ENCODE measurements at places on chromosomes 4 and X.

DNA sequence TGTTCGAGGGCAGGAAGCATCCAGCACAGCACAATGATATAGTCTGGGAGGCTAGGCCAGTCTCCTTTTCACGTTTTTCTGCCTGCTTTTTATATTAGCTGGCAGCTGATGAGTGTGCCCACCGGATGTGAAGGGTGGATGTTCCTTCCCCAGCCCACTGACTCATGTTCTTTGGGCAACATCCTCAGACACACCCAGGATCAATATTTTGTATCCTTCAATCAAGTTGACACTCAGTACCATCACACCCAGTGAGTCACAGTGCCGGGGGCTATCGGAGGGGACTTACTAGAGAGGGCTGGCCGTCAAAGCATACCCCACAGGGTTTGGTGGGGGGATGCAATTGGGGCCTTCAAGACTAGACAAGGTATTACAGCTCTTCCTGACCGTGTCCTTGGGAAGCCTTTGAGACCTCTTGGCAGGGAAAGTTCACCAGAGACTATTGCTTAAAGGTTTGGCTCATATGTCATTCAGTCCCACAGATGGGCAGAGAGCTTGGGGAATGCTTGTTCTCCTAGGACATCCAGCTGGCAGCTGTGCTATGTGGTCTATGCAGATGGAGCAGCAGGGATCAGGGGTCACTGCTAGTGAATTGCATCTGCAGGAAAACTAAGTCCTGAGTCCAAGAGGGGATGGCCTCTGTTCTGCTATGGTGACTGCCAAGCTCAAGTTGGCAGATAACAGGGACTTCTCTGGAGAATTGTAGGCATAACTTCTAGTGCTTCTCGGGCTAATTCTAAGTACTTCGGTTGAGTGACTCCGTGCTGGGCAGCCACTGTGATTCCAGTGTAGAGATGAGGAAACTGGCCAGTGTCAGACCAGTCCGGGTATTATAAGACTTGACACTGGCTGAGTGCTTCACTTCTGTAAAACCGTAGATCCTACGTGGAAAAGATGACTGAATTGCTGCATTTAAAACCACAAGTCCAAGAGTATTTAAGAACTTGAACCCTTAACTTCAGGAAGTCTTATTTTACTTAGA, 12.9 kb upstream of the WDR1 start:
- DNase-seq, result no peak

DNA sequence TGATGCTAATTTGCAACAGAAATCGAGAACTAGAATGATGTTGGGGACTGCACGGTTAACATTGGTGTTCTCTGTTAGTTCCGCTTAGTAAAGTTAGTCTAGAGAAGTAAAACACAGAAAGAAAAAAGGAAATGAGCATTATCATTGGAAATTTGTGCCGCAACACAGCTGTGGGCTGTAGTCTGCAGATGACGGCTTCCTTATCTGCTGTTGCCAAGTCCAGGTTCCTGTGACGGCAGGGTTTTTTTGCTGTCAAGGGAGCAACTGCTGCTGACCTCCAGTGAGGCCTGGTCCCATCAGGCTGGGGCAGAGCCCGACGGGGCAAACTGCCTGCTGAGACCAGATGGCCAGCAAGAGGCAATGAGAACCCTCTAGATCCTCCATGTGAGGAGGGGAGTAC, 38.9 kb upstream of the PHEX start:
- no peak for DNase-seq

DNA sequence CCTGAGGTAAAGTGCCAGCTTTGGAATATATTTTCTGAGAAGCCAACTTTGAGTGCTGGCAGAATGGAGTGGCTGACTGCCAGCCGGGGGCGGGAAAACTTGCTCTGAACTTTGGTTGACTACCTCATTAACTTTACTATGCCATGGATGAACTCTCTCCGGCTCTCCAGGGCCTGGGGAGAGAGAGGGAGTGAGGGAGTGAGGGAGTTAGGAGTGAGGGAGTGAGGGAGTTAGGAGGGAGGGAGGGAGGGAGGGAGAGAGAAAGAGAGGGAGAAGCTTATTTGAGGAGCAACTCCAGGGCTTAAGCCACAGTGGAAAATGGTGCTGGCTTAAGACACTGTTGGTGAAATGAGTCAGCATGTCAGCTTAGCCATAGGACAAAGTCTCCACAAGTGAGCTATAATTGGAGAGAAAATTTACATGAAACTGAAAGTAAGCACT, 280.9 kb upstream of the RPS6KA3 start:
- no peak for DNase-seq

- DNase-seq, result no peak
Measured at GRCh38 chrX:24886916-24887315, 128.8 kb downstream of the ARX start.

GRCh38 chr4:22678940-22679854, 13.5 kb upstream of the GBA3 start:
- DNase-seq, result no peak
